ELR (cell line): ENCODE measurements at places on chromosomes 6 and 20.
A peak's percentile ranks its signal among the peaks of the same experiment; 100 is the strongest.

DNA sequence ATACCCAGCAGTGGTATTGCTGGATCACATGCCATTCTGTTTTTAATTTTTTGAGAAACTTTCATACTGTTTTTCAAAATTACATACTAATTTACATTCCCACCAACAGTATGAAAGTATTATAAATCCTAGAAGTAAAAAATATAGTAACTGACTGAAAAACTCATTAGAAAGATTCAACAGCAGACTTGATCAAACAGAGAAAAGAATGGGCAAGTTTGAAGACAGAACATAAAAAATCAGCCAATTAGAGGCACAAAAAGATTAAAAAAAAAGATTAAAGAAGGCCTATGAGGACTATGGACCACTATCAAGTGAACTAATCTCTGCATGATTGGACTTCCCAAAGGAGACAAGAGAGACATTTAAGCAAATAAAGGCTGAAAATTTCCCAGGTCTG is 144.0 kb upstream of the GRIK2 start:
- no peak for DNase-seq

- DNase-seq: no peak
These were observed 167.9 kb upstream of the KCNG1 start for GRCh38 chr20:51190783-51191180.

DNA sequence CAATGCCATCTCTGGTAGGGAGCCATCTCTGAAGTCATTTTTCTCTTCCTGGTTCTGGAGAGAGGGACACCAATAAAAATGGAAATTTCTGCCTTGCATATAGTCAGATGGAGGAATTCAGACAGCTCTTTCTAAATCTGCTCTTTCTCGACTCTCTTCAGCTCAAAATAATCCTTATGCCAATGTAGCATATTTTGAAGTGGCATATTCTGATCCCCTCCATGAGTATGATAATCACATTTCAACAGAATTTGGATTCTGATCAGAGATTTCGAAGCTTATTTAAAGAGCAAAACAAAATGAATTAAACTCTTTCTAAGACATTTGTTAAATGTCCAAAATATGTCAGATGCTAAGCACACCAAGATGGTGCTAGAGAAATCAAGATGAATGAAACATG is 267.1 kb upstream of the BTBD3 start:
- no peak for DNase-seq

DNA sequence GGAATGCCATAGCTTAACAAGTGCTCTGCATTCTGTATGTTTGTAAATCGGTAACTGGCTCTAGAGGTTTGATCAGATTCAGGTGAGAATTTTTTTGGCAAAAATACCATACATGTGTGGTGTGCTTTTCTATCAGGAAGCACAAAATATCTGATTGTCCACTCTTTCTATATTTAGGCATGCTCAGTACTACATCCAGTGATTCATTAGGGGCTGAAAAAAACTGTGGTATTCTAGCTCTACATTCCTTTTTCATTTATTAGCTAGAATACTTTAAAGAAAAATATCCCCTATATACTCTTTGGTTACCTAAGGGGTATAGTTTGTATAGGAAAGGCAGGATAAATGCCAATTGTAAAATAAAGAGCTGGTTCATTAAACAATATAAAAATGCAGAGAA is 10.6 kb upstream of the ELOVL2 start:
- DNase-seq: no peak

DNA sequence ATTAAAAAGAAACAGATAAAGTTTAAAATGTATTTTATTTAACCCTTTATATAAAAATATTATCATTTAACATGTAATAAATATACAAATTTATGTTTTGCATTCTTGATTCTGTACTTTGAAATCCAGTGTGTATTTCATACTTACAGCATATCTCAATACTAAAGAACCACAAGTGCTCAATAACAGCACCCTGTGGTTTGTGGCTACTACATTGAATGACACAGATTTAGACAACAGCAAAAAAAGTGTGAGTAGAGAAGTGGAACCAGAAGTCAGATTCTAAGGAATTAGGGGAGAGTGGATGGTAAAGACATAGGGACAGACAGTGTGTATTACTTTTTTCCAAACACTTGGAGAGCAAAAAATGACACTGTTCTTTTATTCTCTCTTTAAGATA is 524.5 kb downstream of the BMP2 start:
- no peak for DNase-seq

DNA sequence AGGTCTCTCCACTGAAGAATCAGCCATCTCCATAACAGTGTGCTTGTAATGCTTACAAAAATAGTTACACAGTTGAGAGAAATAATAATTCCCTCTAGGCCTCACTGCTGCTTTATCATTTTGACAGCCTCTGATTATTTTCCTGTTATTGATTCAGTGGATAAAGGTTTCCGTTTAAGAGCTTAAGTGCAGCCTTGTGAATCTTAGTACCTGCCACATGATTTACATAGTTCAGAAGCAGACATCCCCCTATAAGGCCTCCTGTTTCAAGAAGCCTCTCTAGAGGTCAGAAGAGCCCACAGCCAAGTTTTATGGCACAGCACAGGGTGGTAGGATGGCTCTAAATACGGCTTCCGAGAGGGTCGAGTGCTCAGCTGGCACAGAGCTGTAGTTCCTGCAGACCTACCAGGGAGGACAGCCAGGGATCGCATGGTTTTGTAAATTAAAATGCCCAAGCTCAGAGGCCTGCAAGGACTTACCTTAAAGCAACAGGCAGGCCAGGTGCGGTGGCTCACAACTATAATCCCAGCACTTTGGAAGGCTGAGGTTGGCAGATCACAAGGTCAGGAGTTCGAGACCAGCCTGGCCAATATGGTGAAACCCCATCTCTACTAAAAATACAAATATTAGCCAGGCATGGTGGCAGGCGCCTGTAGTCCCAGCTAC is 17.6 kb upstream of the PYGB start:
- no peak for DNase-seq

DNA sequence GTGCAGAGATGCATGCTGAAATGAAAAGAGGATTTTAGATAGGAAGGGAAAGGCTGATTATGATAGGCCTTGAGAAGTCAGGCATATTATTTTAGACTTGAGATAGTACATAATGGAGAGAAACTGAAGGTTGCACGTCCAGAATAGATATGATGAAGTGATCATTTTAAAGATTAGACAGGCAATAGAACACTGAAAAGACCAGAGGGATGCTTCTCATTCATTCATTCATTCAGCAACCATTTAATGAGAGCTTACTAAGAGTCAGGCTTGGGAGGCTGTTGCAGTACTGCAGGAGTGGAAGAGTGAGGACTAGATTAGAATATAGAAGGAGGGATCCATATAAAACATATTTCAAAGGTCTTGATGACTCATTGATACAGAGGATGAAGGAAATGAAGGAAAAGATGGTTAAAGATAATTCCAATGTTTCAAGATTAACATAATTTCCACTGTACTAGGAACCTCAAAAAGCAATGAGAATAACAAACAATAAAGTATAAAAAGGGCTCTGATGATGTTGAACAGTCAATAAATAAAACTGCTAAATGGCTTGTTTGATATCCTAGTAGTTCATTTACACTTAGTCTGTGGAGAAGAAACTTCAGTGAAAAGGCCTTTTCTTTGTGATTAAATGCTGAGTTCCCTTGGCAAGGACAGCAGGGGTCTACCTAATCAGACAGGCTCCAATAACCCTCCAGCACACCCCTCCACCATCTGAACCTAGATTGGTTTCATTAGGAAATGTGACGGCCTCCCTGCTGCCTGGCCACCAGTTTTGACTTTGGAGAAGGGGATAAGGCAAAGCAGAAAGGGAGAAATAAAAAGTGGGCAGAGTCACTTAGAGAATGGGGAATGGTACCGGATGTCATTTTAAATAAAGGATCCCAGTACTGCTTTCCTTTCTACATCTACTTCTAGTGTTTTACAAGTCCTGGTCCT is 5.3 kb upstream of the FBXO9 start:
- peak; percentile 24 for DNase-seq

DNA sequence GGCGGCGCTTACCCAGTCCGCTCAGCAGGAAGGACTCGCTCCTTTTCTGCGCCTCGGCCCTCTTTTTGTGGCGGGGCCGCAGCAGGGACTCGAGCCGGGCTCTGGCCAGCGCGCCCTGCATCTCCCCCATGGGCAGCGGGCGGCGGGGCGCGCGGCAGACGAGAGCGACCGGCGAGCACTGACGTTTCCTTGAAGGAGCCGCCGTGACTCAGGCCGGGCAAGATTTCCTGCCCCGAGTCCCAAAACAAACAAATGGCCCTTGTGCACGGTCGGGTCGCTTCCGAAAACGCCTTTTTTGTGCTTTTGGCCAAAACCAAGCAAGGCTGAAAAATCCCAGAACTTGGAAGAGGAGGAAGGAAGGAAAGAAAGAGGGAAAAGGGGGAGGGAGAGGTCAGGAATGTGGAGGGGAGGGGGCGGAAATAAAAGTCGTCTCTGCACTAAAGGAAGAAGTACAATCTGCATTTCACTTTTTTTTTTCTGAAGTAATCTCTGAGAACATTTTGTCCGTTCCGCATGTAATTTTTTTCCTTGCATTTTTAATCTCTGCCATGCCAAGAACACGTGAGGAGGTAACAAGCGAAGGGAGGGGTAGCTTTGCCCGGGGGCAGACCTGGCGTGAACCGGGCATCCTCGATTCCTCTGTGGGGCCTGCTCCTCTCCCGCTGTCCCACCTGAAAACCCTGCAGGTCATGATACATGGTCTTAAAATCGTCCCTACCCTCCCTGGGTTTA is 123.3 kb upstream of the SLC2A12 start:
- peak; percentile 83 for DNase-seq

- DNase-seq: peak; percentile 61
These were observed 17.1 kb downstream of the TGM3 start for GRCh38 chr20:2312876-2313275.

DNA sequence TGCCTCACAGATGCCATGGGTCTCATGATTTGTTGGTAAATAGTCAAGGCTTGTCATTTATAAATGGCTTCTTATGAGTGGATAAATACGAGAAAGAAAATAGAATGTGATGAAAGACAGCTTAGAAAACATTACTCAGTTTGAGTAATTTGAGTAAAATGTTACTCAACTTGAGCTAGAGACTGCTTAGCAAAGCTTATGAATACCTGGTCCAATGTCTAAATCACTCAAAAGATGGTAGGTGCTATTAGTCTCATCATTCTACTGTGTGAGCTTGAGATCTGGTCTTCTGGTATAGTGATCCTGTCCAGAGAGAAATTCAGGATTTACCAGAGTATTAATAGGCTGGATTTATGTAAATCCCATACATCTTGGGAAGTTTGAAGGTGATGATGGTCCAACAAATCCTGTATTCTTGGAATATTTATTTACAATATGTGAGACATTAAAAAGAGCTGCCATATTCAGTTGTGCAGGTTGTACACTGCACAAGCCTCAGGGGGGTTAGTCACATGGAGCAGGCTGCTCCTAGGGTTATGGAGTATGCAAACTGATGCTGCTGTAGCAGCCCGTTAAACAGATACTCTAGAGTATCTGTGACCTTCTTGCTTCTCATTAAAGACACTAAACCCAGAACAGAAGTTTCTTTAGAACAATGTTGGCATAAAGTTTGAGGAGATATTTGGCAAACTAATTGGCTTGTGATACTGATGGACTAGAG is 112.9 kb downstream of the RCAN2 start:
- DNase-seq: no peak
